ENCODE measurements at places on chromosomes 3 and 15.

GRCh38 chr3:17013571-17013970 is 128.8 kb downstream of the PLCL2 start:
- H3K27ac ChIP-seq = no peak overlapping the region
- peaks cover 38% of the 10 kb centered on the region for H3K36me3 ChIP-seq
- H3K27me3 ChIP-seq = no peaks in the 10 kb centered on the region
- H3K4me3 ChIP-seq = no peak overlapping the region

GRCh38 chr3:129936757-129937156 is 37.8 kb upstream of the TRH start:
- peak overlapping the region; percentile 57 for H3K27ac ChIP-seq
- H3K36me3 ChIP-seq = no peaks in the 10 kb centered on the region
- peak overlapping the region; percentile 37 for H3K4me3 ChIP-seq
- peak; percentile 10 for DNase-seq
- H3K4me1 ChIP-seq = peaks cover 2% of the 10 kb centered on the region

DNA sequence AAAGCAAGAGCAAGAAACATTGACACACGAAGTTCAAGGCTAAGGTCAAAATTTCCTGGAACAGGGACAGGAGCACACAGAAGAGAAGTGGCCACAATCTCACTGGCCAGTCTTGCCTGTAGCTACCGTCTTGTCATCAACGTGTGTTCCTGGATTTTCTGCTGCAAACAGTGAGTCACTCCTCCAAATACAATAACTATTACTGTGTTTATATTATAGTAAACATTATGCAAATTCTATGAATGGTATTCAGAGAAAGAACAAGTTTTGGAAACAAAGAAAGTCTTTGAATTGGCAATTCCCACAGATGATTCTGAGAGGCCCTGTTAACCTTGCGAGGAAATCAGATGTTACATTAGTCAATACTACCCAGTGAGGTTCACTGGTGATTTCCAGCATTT is 220.5 kb downstream of the FAM43A start:
- H3K4me1 ChIP-seq = peaks cover 4% of the 10 kb centered on the region
- DNase-seq = no peak
- H3K36me3 ChIP-seq = peaks cover 1% of the 10 kb centered on the region
- H3K4me3 ChIP-seq = no peak overlapping the region
- peaks cover 23% of the 10 kb centered on the region for H3K27me3 ChIP-seq

DNA sequence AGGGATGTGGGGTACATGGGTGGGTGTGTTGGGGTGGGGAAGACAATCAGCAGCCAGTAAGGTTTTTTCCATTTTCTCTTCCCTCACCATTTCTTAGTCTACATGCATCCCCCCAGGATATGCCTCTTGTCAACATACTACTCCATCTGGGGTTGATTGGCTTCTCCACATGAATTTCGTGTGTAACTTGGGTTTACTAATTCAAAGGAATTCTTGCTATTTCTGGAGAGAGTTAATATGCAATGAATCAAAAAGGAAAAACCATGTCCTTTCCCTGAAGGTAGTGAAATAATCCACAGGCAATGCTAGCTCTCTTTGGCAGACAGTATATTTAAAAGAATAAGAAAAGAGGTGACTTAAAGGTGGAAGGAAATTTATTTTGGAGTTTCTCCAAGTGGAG is 198.4 kb downstream of the EBLN2 start:
- H3K27ac ChIP-seq = no peak overlapping the region
- H3K27me3 ChIP-seq = peaks cover 8% of the 10 kb centered on the region
- no peaks in the 10 kb centered on the region for H3K36me3 ChIP-seq
- H3K4me1 ChIP-seq = no peaks in the 10 kb centered on the region
- DNase-seq = no peak

DNA sequence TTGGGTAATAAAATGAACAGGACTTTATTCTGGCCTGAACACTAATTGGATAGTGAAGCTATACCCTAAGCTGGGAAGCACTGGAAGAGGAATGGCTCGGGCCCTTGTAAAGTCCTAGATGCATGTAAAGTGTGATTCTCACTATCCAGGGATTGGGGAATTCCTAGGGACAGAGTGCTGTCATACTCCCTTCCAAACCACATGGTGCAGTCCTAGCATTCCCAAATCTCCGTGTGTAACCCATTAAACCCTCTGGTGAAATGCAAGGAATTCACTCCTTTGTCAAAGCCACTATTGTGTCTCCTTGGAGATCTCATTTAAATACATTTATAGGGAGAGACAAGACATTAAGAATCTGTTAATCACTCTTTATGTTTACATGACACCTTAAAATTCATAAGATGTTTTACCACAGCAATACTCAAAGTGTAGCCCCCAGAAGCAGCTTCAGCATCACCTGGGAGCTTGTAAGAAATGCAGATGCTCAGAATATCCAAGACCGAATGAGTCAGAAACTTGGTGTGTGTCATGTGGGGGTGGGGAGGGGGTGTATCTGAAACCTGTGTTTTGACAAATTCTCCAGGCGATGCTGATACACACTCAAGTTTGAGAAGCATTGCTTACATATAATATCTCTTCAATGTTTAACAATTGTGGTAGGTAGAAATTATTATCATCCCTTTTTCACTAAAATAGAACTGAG is 121.8 kb upstream of the NPHP3 start:
- no peak overlapping the region for H3K27ac ChIP-seq
- DNase-seq = no peak
- H3K4me1 ChIP-seq = no peaks in the 10 kb centered on the region
- no peaks in the 10 kb centered on the region for H3K27me3 ChIP-seq
- no peak overlapping the region for H3K4me3 ChIP-seq
- H3K36me3 ChIP-seq = no peaks in the 10 kb centered on the region

DNA sequence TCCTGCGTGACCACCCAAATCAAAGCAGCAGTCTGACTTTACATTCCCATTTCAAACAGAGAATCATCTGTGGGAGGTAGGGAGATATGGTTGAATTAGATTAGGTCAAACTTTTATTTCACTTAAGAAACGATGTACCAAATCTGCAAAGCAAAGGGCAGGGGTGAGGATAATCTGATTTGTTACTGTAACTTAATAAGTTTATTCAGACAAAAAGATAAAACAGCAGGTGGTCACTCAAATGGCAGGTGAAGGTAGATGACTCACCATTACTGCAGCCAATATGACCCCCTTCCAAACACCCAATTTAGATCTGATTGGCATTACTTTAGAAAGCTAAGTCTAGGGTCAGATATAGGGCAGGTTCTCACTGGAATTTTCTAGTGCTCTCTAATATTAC is 651.0 kb upstream of the NAALADL2 start:
- no peaks in the 10 kb centered on the region for H3K36me3 ChIP-seq
- no peak overlapping the region for H3K4me3 ChIP-seq
- no peaks in the 10 kb centered on the region for H3K4me1 ChIP-seq
- no peak for DNase-seq
- H3K27me3 ChIP-seq = no peaks in the 10 kb centered on the region

- H3K27ac ChIP-seq = no peak overlapping the region
- H3K4me3 ChIP-seq = no peak overlapping the region
- no peaks in the 10 kb centered on the region for H3K4me1 ChIP-seq
- H3K27me3 ChIP-seq = peaks cover 8% of the 10 kb centered on the region
- no peaks in the 10 kb centered on the region for H3K36me3 ChIP-seq
Measured at GRCh38 chr3:137103739-137104138, 146.0 kb downstream of the IL20RB start.

GRCh38 chr3:196181127-196181546 is 30.1 kb downstream of the ZDHHC19 start:
- H3K27ac ChIP-seq = peak overlapping the region; percentile 99
- no peak for DNase-seq
- H3K4me1 ChIP-seq = peaks cover 46% of the 10 kb centered on the region
- H3K27me3 ChIP-seq = no peaks in the 10 kb centered on the region

- DNase-seq = peak; percentile 42
- peaks cover 5% of the 10 kb centered on the region for H3K4me1 ChIP-seq
- no peak overlapping the region for H3K27ac ChIP-seq
- H3K27me3 ChIP-seq = peaks cover 44% of the 10 kb centered on the region
Measured at GRCh38 chr15:41585127-41586047, 26.4 kb downstream of the TYRO3 start.

DNA sequence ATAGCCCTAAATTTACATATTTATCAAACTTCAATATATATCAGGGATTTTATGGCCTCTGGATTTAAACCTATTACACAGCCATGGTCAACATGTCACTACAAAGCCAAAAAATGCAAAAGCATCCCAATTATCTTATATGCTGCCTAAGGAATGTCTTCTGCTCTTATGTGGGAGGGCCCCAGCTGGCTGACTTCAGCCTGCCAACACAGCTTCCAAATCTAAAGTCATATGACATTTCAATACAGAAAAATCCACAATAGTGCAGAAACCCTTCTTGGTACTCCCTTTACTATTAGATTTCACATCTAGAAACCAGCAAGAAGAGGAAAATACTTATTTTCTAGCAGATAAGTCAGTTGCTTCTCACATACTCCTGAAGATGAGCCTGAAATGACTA is 6.4 kb downstream of the PFN2 start:
- no peak overlapping the region for H3K4me3 ChIP-seq
- peaks cover 3% of the 10 kb centered on the region for H3K27me3 ChIP-seq
- peaks cover 9% of the 10 kb centered on the region for H3K4me1 ChIP-seq
- H3K36me3 ChIP-seq = no peaks in the 10 kb centered on the region
- H3K27ac ChIP-seq = no peak overlapping the region

GRCh38 chr3:7999384-7999783 is 502.2 kb upstream of the LMCD1 start:
- no peaks in the 10 kb centered on the region for H3K36me3 ChIP-seq
- H3K27ac ChIP-seq = no peak overlapping the region
- H3K4me1 ChIP-seq = no peaks in the 10 kb centered on the region
- no peaks in the 10 kb centered on the region for H3K27me3 ChIP-seq

GRCh38 chr3:5543047-5543446 is 355.5 kb downstream of the EDEM1 start:
- H3K27ac ChIP-seq = no peak overlapping the region
- no peaks in the 10 kb centered on the region for H3K4me1 ChIP-seq
- no peak overlapping the region for H3K4me3 ChIP-seq
- H3K27me3 ChIP-seq = no peaks in the 10 kb centered on the region

GRCh38 chr3:82942041-82942440 is 1180.6 kb upstream of the GBE1 start:
- H3K36me3 ChIP-seq = no peaks in the 10 kb centered on the region
- H3K4me1 ChIP-seq = no peaks in the 10 kb centered on the region
- no peaks in the 10 kb centered on the region for H3K27me3 ChIP-seq
- no peak for DNase-seq
- no peak overlapping the region for H3K4me3 ChIP-seq

DNA sequence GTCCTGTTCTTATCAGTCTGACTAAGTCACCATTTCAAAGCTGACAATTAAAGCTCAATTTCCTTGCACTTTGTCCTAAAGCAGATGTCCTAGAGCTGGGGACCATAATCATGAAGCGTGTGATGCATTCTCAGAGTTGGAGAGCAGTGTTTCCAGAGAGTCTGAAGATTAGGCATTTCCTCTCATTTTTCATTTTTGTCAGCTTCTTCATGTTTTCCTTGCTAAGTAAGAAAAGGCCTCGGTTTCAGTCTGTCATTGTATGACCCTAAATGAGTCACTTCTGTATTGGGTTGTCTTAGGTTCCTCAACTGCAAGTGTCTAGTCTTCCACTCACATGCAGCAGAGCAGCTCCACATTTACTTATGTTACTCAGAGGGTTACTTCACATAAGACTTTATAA is 257.2 kb upstream of the TPRG1 start:
- H3K27ac ChIP-seq = peak overlapping the region; percentile 93
- no peak for DNase-seq
- no peaks in the 10 kb centered on the region for H3K27me3 ChIP-seq
- H3K4me1 ChIP-seq = peaks cover 47% of the 10 kb centered on the region

DNA sequence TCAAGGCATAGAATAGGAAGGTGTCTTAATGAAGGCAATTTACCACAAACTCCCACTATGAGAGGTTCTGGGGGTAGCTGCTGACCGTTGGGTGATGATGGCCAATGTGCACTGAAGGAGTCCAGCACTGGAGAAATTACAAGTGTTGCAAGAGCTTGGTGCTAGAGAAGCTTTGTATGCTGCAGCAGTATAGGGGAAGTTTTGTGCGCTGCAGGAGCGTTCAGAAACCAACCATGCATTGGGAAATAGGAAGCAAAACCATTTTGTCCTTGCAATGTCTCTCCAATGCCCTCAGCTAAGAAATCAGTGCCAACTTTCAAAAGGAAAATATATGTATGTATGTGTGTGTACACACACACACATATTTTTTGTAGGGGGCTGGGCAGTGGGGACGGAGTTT is 441.6 kb upstream of the NAALADL2 start:
- no peak overlapping the region for H3K4me3 ChIP-seq
- H3K36me3 ChIP-seq = no peaks in the 10 kb centered on the region
- H3K27ac ChIP-seq = no peak overlapping the region

DNA sequence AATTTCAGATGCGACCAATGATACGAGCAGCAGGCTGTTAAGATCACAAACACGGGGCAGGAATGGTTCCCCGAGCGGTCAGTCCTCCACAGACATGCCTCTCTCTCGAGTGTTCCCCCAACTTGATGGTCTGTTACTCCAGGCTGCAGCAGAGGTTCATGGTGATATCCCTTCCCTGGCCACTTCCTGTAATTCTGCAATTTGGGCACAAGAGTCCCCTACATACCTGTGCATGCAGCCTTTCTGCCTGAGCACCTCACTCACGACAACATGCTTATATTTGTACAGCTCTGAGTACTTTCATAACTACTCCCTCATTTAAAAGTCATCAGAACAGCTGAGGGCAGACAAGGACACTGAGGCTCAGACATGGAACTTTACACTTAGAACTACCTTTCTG is 408.1 kb upstream of the NR2F2 start:
- no peaks in the 10 kb centered on the region for H3K4me1 ChIP-seq
- no peaks in the 10 kb centered on the region for H3K36me3 ChIP-seq
- no peak overlapping the region for H3K4me3 ChIP-seq
- H3K27ac ChIP-seq = no peak overlapping the region
- DNase-seq = no peak

- no peaks in the 10 kb centered on the region for H3K4me1 ChIP-seq
- H3K27me3 ChIP-seq = peaks cover 48% of the 10 kb centered on the region
- H3K4me3 ChIP-seq = no peak overlapping the region
- no peak for DNase-seq
Measured at GRCh38 chr3:185270956-185271332, 17.1 kb upstream of the EHHADH start.

GRCh38 chr3:151282921-151283320 is 4.6 kb upstream of the P2RY14 start:
- H3K27me3 ChIP-seq = no peaks in the 10 kb centered on the region
- no peak overlapping the region for H3K4me3 ChIP-seq
- no peak overlapping the region for H3K27ac ChIP-seq
- no peaks in the 10 kb centered on the region for H3K36me3 ChIP-seq
- DNase-seq = no peak

DNA sequence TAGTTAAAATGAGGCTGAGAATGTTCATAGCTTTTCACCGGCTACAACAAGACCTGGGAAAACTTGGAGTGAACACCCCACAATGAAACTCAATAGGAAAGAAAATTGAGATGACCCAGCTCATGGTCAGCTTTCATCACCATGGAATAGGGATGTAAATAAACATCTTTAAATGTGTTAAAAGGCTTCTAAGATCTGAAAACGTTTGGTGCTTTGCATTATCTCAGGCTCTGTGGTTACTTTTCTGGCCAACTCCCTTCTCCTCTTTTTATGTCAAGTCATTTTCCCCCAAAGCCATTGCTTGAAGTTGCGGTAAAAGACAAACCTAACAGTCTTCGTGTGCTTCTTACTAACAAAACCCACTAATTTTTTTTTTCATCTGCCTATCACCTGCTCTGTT is 195.8 kb downstream of the MECOM start:
- no peaks in the 10 kb centered on the region for H3K4me1 ChIP-seq
- H3K4me3 ChIP-seq = no peak overlapping the region
- H3K27ac ChIP-seq = no peak overlapping the region
- H3K27me3 ChIP-seq = peaks cover 28% of the 10 kb centered on the region
- no peak for DNase-seq

GRCh38 chr3:11566478-11566877 is 77.2 kb downstream of the VGLL4 start:
- peaks cover 5% of the 10 kb centered on the region for H3K4me1 ChIP-seq
- no peak for DNase-seq
- no peak overlapping the region for H3K4me3 ChIP-seq
- peaks cover 15% of the 10 kb centered on the region for H3K36me3 ChIP-seq
- H3K27me3 ChIP-seq = no peaks in the 10 kb centered on the region
